ENCODE measurements at places on chromosomes 11 and 22. TPM values are rescaled to one million over a fixed set of nuclear protein-coding genes. Genes with fewer than 3 reads are reported as not detected.

GRCh38 chr22:33697640-33698039 is 222.6 kb downstream of the LARGE1 start:
- no peak for DNase-seq

- DNase-seq: no peak
These were observed 80.1 kb downstream of the C2CD3 start for GRCh38 chr11:74090701-74091100.

DNA sequence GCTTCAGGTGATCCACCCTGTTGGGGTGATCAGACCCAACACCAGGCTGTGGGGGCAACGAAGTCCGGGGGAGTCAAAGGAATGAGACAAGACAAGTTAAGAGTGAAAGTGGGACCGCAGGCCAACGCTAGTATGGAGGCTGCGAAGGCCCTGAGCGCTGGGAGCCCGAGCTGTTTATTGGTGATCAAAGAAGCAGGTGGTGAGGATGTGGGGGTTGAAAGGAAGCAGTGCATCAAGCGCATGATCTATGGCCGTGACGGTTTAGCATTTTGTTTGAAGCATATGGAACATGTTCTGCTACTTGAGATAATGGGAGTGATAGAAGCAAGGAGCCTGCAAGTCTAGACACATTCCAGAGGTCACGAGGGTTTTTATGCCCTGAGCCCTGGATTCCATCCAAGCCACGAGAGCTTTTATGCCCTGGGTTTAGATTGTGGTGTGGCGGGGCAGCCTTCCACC is 49.5 kb downstream of the MCHR1 start:
- DNase-seq: peak; percentile 69

DNA sequence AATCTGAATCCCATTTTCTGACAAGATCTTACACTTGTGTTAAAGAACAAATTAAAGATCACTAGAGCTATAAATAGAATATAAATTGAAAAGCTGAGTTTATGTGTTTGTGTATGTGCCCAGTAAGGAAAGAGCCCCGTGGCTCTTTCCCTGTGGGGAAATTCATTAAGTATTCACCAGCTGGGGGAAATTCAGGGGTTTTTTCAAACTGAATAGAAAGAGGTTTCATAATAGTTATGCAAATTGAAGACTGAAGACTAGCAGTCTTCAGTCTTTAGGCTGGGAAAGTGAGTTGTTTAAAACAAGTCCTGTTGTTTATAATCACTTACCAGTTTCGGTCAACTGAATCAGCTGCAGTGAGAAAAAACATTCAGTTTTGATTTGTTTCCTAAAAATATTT is 11.3 kb upstream of the MS4A7 start:
- no peak for DNase-seq

- DNase-seq: no peak
These were observed 25.6 kb downstream of the SYT7 start for GRCh38 chr11:61555051-61555969.

DNA sequence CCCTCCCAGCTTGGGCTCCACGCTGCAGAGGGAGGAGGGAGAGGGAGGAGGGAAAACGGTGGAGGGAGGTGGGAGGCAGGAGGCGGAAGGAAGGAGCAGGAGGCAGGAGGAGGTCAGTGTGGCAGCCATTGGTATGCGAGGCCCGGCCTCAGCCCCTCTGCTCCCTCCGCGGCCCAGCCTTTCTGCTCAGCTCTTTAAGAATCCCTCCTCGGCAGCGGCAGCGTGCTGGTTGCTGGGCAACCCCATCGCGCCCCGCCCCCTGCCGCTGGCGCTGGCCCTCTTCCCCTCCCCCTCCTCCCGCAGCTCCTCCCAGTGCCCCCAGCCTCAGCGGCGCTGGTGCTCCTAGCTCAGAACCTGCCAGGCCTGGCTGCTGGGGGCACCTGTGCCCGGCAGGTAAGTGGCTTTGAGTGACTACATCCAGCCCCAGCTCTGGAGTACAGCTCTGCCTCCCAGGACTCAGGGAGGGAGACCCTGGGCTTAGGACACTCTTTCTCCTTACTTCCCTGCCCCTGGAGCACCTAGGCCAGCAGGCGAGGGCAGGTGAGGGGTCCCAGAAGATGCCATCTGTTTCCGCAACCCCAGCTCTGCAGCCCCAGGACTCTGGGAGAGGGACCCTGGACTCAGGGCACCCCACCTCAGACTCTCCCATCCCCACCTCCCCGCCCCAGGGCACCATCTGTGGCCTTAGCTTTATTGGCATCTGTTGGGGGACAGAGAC is 7.2 kb upstream of the FLRT1 start:
- no peak for DNase-seq

DNA sequence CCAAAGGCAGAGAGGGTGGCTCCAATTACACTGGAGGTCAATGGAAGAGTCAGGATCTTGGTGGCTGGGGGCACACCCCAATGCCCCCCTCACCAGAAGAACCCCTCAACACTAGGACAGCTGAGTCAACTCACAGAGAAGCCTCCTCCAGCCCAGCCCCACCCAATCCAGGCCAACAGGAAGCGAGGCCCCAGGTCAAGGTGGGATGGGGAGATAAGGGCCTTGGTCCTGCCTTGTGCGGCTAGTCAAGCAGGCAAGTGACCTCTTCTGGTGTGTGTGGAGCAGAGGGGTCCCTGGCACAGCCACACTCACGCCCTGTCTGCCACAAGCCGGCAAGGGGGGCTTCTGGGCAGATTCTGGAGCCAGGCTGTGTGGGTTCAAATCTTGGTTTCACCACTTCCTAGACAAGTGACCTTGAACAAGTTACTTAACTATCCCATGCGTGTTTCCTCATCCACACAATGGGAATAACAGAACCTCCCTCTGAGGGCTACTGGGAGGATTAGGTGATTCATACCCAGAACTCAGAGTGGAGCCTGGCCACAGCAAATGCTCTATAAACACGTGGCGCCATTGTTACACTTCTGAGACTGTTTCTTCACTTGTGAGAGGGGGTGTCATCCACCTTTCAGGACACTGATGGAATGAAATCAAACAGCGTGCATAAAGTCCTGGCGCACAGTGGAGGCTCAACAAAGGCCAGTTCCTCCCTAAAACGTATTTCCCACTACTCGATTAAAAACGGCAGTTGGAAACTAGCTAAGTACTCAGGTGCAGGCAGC is 3.2 kb downstream of the TTLL12 start:
- no peak for DNase-seq

- no peak for DNase-seq
These were observed 62.1 kb upstream of the CADM1 start for GRCh38 chr11:115566180-115566764.

DNA sequence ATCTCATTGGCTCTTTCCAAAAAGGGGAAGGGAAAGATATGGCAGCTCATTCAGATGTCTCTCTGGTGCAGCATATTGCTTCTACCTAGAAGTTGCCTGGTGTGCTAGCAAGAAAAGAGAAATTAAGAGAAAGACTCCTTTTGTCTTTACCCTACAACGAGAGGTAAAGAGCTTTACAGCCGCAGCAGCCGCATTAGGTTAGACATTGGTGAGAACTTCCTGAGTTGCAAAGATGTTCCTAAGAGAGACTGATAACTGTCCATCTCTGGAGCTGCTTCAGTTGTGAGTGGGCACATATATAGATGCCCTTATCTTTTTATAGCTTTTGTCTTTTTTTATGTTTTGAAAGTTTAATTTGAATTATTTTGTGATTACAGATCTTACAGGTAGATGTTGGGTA is 80.8 kb upstream of the NNMT start:
- DNase-seq: no peak

Gene DEPDC7
- total RNA-seq: 2.7 TPM

Gene SMIM38
- 0.31 TPM for total RNA-seq

Gene FHIP1B
- 34.9 TPM for total RNA-seq

Gene GNAZ
- total RNA-seq: 0.22 TPM

Gene EFCAB6
- 0.37 TPM for total RNA-seq

Gene SLC22A25
- not detected for total RNA-seq

Gene RFPL1
- total RNA-seq: not detected

Gene LUZP2
- total RNA-seq: not detected
